ENCODE measurements at places on chromosomes 2 and 18.

DNA sequence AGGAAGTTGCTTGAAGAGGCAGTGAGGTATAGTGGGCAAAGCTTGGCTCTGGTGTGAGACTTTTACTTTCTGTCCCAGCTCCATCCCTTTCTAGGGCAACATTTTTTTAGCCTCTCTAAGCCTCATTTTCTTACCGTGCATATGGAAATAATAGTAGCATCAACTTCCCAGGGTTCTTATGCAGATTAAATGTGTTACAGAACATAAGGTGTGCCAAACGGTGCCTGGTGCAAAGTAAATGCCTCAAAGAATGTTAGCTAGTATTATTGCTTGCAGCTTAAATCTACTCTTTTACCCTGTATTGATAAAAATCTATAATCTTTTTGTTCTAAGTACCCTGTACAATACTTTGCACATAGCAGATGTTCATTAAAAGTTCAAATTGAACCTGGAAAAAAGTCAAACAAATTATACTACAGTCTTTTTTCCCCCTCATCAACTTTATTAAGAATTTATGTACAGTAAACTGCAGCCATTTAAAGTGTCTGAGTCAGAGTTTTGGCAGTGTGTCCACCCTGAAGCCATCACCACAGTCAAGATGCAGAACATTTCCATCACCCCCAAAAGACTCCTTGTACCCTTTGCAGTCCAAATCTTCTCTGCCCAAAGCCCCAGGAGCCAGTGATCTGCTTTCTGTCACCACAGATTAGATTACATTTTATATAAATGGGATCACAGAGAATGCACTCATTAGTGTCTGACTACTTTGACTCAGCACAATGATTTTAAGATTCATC is 10.6 kb downstream of the MAPRE2 start:
- DNase-seq = no peak

GRCh38 chr2:45962177-45962921 is 310.9 kb downstream of the PRKCE start:
- DNase-seq = no peak

GRCh38 chr2:188751816-188752215 is 222.4 kb upstream of the COL3A1 start:
- no peak for DNase-seq

DNA sequence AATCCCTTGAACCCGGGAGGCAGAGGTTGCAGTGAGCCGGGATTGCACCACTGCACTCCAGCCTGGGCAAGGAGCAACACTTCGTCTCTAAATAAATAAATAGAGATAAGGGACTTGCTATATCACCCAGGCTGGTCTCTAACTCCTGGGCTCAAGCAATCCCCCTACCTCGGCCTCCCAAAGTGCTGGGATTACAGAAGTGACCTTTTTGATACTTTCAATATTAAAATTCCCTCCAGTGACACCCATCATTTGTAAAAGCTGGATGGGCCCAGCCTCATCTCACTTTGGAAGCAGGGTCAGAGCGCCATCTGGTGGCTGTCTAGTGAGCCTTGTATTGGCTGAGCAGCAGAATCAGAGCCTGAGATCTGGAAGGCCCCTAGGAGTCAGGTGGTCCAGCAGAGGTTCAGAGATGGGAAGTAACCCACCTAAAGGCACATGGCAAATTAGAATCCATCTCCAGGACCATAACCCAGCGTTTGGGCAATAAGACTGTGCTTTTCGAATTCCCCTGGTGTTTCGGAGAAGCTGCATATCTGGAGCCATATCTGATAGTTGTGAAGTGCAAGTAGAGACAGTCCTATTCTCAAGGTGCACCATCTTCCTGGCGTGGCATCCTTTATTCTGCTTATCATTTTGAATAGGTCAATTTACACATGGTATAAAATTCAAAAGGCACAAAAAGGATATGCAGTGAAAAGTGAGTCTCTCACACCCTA is 18.3 kb upstream of the SLC35F6 start:
- DNase-seq = peak; percentile 71

DNA sequence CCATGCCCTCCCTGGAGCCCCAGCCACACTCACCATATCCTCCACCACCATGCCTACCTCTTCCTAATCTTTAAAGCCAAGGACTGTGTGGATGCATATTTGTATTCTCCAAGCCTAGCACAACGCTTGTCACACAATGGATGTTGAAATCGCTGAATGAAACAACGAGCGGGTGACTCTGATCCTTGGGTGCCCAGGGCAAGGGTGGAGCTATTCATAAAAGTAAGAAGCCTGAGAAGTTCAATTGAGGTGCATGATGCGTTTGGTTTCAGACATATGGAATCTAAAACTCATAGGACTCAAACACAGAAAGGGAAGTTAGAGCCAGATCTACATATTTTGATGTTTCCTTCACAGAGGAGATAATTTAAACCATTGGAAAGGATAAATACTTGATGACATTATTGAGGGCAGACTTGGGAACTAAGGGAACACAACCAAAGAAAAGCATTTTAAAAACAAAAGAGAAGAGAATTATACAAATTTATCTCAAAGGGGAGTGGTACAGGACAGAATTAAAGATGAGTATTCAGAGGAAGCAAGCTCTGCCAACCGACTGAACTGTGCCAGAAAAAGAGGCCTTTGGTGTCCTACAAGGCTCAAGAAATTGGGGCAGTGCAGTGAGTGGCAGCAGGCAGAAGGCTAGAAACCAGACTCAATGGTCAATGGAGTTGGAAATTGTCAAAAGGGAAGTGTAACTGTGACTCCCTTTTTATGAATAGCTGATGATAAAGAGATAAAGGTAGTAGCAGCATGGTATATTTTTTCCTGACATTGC is 200.6 kb upstream of the NCKAP5 start:
- no peak for DNase-seq

DNA sequence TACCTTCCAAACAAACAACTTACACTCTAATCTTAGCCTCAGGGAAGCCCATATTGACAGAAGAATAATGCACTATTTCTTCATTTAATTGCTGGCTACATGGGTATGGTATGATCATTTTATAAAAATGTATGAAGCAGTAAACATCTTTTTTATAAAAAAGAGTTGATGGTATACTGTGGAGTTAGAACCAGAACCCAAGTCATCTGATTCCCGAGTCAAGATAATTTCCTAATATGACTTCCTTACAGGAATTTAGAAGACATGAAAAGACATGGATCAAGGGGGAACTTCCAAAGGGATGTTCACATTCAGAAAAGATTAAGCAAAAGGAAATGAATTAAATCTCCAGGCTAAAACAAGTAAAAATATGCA is 171.8 kb downstream of the NBAS start:
- no peak for DNase-seq

GRCh38 chr2:152400607-152401214 is 65.7 kb downstream of the FMNL2 start:
- no peak for DNase-seq

- no peak for DNase-seq
These were observed 60.9 kb upstream of the IL1R2 start for GRCh38 chr2:101930847-101931246.

- DNase-seq = no peak
These were observed 28.8 kb upstream of the INO80C start for GRCh38 chr18:35526495-35527059.

DNA sequence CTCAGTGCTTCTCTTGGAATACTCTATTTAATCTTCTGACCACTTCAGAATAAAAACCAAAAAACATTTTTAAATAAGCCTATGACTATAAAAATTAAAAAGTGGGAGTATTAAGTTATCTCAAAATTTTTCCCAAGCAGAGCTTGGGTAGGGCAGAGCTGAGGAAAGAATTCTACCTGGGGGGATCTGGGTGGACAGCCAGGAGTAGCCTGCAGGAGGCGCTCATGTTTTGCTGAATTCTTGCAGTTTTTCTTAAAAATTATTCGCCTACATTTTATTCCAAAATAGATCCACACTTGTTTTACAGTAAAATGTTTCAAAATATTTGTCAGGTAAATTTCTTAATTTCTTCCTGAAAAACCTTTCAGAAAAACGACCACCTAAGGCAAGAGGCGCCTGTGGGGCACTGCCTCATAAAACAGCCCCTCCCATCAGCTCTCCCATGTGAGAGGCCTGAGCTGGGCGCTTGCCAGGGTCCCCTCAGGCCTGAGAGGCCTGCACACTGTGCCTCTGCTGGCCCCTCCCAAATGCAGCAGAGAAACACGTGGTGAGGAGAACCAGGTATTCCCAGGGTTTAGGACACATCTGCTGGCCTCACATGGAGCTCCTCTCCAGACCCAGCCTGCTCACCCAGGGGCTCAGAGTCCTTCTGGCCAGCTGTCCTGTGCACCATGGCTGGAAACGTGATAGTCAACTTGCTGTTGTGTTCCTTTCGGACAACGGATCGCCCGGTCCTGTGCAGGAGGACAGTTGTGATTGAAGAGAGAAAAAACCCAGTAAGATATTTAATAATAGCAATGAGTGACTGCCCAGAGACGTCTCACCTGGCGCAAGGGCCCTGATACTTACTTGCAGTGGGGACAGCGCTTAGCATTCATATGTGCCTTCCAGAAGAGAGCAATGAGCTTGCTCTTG is 17.5 kb downstream of the POLR1A start:
- DNase-seq = no peak

GRCh38 chr18:76948345-76948744 is 126.0 kb downstream of the ZNF236 start:
- DNase-seq = no peak

GRCh38 chr2:73640946-73641766 is 1.1 kb downstream of the NAT8 start:
- DNase-seq = no peak

GRCh38 chr2:142915502-142915901 is 38.0 kb downstream of the KYNU start:
- DNase-seq = no peak

DNA sequence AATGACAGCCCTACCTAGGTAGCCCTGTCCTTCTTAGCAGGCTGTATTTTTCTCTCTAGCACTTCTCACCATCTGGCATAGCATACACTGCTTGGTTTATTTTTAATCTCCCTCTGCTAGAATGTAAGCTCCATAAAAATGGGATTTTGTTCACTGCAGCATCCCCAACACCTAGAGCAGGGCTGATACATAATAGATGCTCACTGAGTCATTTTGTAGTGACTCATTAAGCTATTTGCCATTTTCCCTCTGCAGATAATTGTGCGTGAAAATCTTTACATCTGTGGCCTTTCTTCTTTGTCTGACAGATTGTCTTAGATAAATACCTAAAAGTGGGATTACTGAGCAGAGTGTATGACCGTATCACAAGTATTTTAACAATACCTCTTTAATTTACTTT is 82.5 kb downstream of the CERS6 start:
- DNase-seq = no peak
